SJSA1 (cell line): ENCODE measurements at places on chromosomes 4 and X. TPM values are rescaled to one million over a fixed set of nuclear protein-coding genes. Genes with fewer than 3 reads are reported as not detected.

Gene PPEF1
- total RNA-seq, result not detected in 2 replicates

- no peaks in the 10 kb centered on the region for H3K36me3 ChIP-seq
- no peak overlapping the region for H3K4me3 ChIP-seq
- H3K4me1 ChIP-seq, result no peaks in the 10 kb centered on the region
- no peak for DNase-seq
- peaks cover 5% of the 10 kb centered on the region; the same call in 1 of the 2 replicates for H3K27me3 ChIP-seq
Measured at GRCh38 chr4:68162196-68162595, 32.5 kb upstream of the TMPRSS11F start.

DNA sequence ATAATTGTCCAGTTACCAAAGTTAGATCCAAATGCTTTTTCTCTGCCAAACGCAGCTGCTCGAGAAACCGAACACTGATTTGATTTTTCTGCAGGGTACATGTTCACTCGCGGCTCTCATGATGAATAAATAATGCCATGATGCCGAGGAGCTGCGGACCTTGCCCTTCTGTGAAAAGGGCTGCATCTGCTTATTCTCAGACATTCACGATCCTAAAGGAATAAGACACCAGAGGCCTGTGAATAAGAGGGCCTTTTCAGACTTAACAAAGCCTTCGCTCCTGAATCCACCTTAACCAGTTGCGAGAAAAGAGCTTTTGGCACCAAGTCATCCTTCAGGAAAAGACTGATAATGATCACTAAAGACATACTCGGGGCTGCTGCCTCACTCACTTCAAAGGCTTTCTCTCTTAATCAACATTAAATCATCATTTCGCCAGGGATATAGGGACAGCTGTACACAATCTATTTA, 147.5 kb downstream of the FBXO8 start:
- no peaks in the 10 kb centered on the region for H3K4me1 ChIP-seq
- DNase-seq, result no peak
- no peak overlapping the region for H3K27ac ChIP-seq
- no peaks in the 10 kb centered on the region for H3K36me3 ChIP-seq
- peaks cover 4% of the 10 kb centered on the region; the same call in 1 of the 2 replicates for H3K27me3 ChIP-seq
- no peak overlapping the region for H3K4me3 ChIP-seq

DNA sequence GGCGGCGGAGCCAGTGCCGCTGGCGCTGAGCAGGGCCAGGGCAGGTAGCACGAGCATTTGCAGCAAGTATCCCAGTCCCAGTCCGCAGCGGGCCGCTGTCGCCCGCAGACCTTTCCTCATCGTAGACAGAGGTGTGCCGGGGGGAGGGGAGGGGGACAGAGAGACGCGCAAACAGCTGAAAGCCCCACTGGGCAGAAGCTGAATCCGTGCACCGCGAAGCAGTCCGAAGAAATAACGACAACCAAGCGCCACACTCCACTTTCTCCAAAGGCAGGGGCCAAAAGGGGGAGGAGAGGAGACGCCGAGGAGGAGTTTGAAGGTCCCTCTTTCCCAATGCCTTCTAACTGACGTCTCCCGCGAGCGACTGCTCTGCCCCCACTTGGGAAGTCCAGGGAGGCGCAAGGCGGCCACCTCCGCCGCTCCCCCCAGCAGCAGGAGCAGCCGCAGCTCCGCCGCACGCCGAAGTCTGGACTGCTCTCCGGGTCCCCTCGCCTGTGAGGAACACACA, at the start of gene UNC5C:
TSS of gene UNC5C (minus strand) at position 236 of the 508 bp plus-strand sequence.
- H3K4me3 ChIP-seq, result peak within 1 kb of the TSS; percentile 45
- H3K27me3 ChIP-seq, result peaks cover 64% of the 10 kb centered on the region
- H3K36me3 ChIP-seq, result no peaks in the 10 kb centered on the region
- DNase-seq, result peak; percentile 23
- no peak within 1 kb of the TSS for H3K27ac ChIP-seq
- peaks cover 17% of the 10 kb centered on the region for H3K4me1 ChIP-seq

DNA sequence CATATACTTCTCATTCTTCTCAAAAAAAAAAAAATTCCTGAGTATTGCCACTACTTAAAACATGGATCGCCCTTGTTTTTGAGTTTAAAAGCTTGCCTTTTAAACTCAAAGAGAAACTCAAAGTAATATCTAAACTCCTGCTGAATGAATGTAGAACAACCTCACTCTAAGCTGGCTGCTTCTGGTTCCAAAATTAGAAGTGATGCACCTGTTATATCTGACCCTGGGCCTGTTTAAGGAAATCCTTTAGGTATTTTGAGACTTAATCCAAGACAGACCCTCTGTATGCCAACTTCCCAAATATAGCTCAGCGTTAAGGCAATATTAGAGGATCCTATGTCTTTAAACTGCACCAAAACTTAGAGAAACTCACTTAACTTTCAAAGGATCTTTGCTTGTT, 1.8 kb upstream of the OTUD4 start:
- H3K4me1 ChIP-seq, result peaks cover 13% of the 10 kb centered on the region
- no peak overlapping the region for H3K27ac ChIP-seq
- no peak overlapping the region for H3K4me3 ChIP-seq
- H3K27me3 ChIP-seq, result peaks cover 4% of the 10 kb centered on the region
- no peak for DNase-seq
- no peaks in the 10 kb centered on the region for H3K36me3 ChIP-seq

Gene IL21
- total RNA-seq, result not detected in 2 replicates

GRCh38 chr4:139656614-139657486, 8.8 kb upstream of the MGST2 start:
- no peaks in the 10 kb centered on the region for H3K27me3 ChIP-seq
- DNase-seq, result peak; percentile 44
- no peaks in the 10 kb centered on the region for H3K36me3 ChIP-seq

DNA sequence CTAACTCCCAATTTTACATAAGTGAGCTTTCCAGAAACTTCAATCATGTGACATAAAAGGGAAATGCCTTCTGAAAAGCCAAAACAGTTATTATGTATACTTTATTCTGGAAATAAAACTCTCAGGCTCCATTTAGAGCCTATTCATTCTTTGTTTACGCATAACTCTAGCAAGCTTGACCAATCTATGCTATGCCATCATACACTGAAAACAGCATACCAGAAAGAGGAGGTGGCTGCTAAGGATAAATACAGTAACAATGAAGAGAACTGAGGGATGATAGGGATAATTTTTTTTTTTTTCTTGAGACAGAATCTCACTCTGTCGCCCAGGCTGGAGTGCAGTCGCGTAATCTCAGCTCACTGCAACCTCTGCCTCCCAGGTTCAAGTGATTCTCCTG, 24.4 kb downstream of the CDKL2 start:
- H3K4me1 ChIP-seq, result peaks cover 4% of the 10 kb centered on the region; the same call in 1 of the 2 replicates
- no peak overlapping the region for H3K27ac ChIP-seq
- peak; percentile 32 for DNase-seq

- no peaks in the 10 kb centered on the region for H3K27me3 ChIP-seq
- H3K27ac ChIP-seq, result no peak overlapping the region
- H3K4me1 ChIP-seq, result no peaks in the 10 kb centered on the region
- H3K4me3 ChIP-seq, result no peak overlapping the region
- no peaks in the 10 kb centered on the region for H3K36me3 ChIP-seq
- DNase-seq, result peak; percentile 47
Measured at GRCh38 chr4:2220016-2220630, 21.8 kb downstream of the HAUS3 start.

GRCh38 chrX:10186355-10186754, 29.6 kb downstream of the CLCN4 start:
- H3K4me1 ChIP-seq, result peaks cover 7% of the 10 kb centered on the region
- no peaks in the 10 kb centered on the region for H3K27me3 ChIP-seq
- no peaks in the 10 kb centered on the region for H3K36me3 ChIP-seq
- no peak overlapping the region for H3K27ac ChIP-seq

GRCh38 chrX:134649770-134650169, 8.5 kb downstream of the PLAC1 start:
- H3K4me1 ChIP-seq, result no peaks in the 10 kb centered on the region
- H3K27ac ChIP-seq, result no peak overlapping the region
- H3K27me3 ChIP-seq, result no peaks in the 10 kb centered on the region
- DNase-seq, result no peak

DNA sequence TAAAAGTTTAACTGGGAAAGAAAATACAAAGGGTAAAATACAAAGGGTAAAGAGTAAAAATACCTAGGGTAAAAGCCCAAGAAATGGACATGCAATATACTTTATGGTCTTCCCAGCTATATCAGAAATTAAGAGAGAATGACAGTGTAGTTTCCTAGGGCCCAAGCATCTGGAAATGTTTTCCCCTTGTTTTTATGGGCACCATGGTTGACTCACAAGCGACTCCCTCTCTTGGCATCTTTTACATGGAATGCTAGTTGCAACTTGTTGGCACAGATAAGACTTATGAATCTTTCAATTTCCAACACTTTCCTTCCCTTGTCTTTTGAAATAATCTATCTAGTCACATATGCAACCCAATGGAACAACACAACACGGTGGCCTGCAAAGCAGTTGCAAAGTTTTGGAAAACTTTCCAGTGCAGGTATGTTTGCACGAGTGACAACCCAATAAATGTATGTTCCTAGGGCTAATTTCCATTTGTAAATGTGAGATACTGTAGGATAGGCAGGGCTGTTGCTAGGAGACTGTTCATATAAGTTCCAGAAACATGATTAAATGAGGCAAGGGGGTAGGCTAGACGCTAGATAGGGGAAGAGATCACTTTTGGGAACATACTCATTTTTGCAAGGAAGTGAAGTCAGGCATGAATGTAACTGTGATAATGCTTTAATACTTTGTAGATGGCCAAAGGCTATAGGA, 36.4 kb upstream of the CWH43 start:
- H3K4me3 ChIP-seq, result no peak overlapping the region
- no peak for DNase-seq
- H3K36me3 ChIP-seq, result no peaks in the 10 kb centered on the region
- no peaks in the 10 kb centered on the region for H3K4me1 ChIP-seq

Gene ATP10D
- 12.1 and 40.5 TPM in 2 replicates for total RNA-seq

Gene SSX2B
- total RNA-seq, result not detected in 2 replicates

Gene TECRL
- total RNA-seq, result not detected in 2 replicates

DNA sequence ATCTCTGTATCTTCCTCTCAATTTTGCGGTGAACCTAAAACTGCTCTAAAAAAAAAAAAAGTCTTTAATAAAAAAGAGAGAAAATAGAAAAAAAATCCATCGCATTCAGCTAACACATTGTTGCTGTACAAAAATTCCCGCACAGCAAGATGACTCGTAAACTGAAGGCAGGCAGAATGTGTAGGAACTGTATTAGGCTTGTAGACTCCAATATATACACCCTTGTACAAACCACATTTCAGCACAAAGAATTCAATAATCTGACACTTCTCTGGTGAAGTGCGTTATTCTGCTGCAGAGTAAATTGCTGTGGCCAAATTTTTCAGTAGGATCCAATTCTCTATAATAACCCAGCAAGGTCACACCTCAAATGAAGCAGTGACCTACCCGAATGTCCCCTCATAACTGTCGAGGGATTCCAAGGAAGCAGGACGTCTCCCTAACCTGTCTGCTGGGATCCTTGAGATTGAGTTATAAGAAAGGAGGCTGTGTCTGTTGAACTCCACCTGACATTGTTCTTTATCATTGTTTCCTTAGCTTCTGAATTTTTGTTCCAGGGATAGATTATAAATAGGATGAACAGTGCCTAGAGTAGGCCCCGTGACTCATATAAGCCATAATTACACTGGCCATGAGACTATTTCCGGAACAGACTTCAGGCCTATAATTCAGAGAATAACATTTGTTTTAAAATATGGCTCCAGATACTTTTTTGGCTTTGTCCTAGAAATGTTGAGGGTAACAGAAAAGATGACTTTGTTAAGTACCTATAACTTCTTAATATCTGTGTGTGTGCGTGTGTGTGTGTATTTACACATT, 348.3 kb downstream of the PCDH7 start:
- DNase-seq, result no peak
- no peak overlapping the region for H3K4me3 ChIP-seq
- H3K27me3 ChIP-seq, result no peaks in the 10 kb centered on the region
- H3K27ac ChIP-seq, result no peak overlapping the region
- H3K36me3 ChIP-seq, result no peaks in the 10 kb centered on the region

DNA sequence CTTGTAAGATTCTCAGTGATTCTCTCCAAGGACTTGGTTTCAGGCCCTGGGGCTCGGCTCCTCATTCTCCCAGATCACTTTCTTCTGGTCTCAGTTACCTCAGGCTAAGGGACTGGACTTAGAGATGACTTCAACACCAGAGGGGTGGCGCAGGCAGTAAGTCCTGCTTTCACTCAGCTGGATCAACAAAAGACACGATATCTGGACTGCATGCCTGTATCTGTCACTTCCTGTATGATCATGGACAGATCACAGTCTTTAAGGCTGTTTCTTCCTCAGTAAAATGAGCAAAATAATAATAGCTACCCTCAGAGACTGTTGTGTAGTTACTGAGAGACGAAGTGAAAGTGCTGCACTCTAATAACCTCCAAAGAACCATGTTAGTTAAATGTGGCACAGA, 19.5 kb upstream of the CXCR3 start:
- no peak overlapping the region for H3K27ac ChIP-seq
- H3K27me3 ChIP-seq, result no peaks in the 10 kb centered on the region
- no peak overlapping the region for H3K4me3 ChIP-seq

Gene MAOB
- not detected in 2 replicates for total RNA-seq

Gene SFRP2
- total RNA-seq, result not detected in 2 replicates

DNA sequence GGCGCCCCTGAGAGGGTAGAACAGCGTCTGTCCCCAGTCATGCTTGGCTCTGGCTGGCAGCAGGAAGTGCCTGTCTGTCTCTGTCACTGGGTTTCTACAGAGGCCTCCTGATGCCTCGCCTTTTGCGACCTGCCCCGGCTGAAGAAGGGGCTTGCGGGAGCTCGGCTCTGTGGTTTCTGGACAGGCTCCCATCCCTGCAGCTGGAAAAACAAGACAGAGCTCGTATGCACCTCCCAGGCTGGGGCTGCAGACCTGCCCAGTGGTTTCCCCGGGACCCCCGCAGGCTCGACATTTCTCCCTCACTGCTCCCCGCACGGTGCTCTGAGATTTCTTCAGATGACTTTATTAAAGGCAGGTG, 57.0 kb upstream of the SORCS2 start:
- H3K4me3 ChIP-seq, result no peak overlapping the region
- no peak overlapping the region for H3K27ac ChIP-seq
- DNase-seq, result no peak
- H3K36me3 ChIP-seq, result no peaks in the 10 kb centered on the region
- no peaks in the 10 kb centered on the region for H3K27me3 ChIP-seq
- H3K4me1 ChIP-seq, result no peaks in the 10 kb centered on the region

- H3K4me1 ChIP-seq, result peaks cover 8% of the 10 kb centered on the region; the same call in 1 of the 2 replicates
- H3K27ac ChIP-seq, result no peak overlapping the region
- DNase-seq, result no peak
Measured at GRCh38 chrX:110242371-110242770, 75.5 kb downstream of the AMMECR1 start.

DNA sequence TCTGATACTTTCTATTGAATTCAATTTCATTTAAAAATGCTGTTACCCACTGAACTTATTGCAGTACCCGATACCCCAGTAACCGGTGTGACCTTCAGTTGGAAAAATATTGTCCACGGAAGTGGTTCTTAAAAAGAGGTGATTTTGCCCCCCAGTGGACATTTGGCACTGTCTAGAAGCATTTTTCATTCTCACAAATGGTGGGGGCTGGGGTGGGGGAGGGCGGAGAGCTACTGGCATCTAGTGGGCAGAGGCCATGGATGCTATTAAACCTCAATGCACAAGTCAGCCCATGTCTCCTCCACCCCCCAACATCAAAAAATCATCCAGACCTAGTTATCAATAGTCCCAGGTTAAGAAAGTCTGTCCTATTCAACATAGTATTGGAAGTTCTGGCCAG, 19.6 kb upstream of the CHM start:
- DNase-seq, result no peak
- no peak overlapping the region for H3K4me3 ChIP-seq
- no peaks in the 10 kb centered on the region for H3K27me3 ChIP-seq
- H3K36me3 ChIP-seq, result no peaks in the 10 kb centered on the region
- no peaks in the 10 kb centered on the region for H3K4me1 ChIP-seq
